ENCODE measurements at places on chromosomes 12 and 14. TPM values are rescaled to one million over a fixed set of nuclear protein-coding genes. Genes with fewer than 3 reads are reported as not detected.

The C3AR1 gene
- 3.2 TPM for total RNA-seq

DNA sequence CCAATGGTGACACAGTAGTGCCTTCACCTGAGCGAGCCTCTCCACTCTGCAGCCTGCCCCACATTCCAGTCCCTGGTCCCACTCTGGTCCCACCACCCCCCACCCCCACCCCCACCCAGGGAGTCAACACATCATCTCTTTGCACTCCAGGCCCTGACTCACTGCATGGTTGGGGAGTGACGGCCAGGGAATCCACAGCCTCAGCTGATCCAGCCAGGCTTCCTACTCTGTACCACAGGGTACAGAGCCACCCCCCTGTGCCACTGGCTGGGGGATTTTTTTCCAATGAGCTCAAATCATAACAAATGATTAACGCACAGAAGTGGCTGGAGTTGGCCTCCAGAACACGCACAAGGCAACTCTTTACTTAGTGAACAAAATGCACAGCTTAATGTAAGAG, 233.7 kb downstream of the NTF3 start:
- DNase-seq: no peak

DNA sequence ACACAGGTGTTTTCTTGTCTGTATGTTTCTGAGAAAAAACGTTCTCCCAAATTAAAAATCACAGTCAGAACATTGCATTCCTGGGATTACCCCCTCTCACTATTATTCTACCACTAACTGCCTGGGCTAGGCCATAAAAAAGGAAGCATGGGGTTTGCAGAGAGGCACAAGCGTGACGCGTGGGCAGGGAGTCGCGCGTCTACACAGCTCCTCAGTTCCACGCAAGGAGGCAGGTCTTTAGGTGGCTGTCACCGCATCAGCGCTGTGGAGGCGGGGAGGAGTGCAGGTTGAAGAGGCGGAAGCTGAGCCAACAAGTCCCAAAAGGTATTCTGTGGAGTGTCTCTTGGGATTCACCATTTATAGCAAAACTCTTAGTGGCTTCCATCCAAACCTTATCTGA, 109.9 kb downstream of the RIMBP2 start:
- no peak for DNase-seq

DNA sequence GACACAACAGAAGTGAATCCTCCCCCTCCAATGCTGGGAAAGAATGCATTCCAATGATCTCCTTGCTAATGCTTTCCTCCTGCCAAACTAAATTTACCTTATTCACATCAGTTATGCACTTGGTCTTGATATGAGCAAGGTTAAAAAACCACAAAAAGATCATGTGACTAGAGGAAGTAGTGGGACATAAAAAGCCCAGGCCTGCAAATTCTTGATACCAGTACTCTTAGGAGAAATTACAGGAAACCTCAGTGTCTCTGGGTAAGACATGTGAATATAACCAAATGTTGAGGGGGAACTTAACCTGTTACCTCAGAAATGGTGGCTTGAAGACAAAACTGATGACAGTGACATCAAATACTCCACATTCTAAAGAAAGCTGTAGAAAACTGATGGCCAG, 427.1 kb downstream of the RPS29 start:
- DNase-seq: no peak

The SELPLG gene
- 3.4 TPM for total RNA-seq

The RNASE1 gene
- total RNA-seq: 157 TPM

The RAD51AP1 gene
- total RNA-seq: 1.7 TPM

The HHIPL1 gene
- total RNA-seq: 0.15 TPM

All from gastrocnemius medialis (tissue), 4 donors.